ENCODE measurements at places on chromosomes 3 and 15.
A peak's percentile ranks its signal among the peaks of the same experiment; 100 is the strongest.

DNA sequence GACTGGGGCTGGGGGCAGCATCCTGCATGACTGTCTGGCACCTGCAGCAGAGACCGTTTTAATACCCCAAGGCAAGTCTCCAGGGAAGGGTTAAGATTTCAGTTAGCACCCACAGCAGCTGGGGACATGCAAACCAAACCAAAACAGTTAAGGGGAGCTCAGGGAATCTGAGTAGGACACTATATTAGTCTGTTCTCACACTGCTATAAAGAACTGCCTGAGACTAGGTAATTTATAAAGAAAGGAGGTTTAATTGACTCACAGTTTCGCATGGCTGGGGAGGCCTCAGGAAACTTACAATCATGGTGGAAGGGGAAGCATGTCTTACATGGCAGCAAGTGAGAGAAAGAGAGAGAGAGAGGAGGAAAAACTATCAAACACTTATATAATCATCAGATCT, 25.3 kb downstream of the GALNT15 start:
- DNase-seq: no peak

- no peak for DNase-seq
Observed at GRCh38 chr3:196883361-196883760, 15.6 kb downstream of the SENP5 start.

DNA sequence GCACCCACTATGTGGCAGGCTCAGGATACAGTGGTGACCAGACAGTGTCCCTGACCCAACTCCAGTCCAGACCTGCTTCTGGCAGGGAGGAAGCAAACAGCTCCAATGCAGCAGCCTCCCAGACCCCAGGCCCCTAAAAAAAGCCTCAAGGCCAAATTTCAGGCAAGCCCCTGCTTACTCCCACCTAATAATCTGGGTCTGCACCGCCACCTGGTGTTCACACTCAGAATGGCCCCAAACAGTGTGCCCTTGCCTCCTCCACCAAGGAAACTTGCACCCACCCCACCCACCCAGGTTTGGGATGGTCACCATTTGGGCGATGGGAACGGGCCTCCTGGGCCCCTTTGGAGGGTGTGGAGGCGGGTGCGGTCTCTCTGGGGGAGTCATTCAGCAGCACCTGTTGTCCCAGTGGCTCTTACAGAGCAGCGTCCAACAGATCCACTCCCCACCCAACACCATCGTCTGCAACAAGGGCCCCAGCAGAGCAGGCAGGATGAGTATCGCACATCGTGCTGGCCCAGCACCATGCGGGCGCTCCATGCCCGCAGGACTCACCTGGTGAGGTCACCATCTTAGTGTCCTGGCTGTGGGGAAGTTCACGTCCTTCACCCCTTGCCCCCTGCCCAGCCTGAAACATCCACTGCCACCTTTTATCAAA, 17.3 kb downstream of the C3orf18 start:
- peak; percentile 40 for DNase-seq

GRCh38 chr3:161295325-161295724, 74.2 kb downstream of the NMD3 start:
- DNase-seq: no peak

GRCh38 chr15:100034191-100034590, 301.0 kb upstream of the LYSMD4 start:
- DNase-seq: no peak

GRCh38 chr3:7392206-7392605, 531.3 kb downstream of the GRM7 start:
- no peak for DNase-seq

- no peak for DNase-seq
Observed at GRCh38 chr3:141489203-141489602, 2.4 kb downstream of the RASA2 start.

DNA sequence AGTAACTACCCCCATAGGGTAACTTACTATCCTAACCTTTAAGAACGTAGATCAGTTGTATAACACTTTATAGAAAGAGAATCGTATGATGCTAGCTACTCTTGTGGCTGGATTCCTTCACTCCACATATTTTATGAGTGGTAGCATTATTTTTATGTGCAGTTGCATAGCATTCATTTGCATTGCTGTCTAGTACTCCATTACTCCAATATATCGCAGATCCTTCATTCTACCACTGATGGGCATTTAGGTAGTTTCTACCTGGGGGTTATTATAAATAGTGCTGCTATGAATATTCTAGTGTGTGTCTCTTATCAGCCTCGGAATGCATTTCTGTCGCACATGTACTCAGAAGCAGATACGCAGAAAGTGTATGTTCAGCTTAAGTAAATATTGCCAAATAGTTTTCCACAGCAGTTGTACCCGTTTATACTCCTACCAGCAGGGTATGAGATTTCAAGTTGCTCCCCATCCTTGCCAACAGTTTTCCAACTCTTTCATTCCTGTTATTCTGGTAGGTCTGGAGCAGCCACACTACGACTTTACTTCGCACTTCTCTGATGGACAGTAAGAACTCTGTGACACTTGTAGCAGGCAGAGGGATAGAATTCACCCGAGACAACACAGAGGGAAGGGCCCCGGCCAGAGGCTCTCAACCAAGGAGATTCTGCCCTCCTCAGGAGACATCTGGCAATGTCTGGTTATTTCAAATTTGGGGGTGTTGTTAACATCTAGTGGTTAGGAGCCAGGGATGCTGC, 9.8 kb upstream of the VGLL4 start:
- DNase-seq: no peak

DNA sequence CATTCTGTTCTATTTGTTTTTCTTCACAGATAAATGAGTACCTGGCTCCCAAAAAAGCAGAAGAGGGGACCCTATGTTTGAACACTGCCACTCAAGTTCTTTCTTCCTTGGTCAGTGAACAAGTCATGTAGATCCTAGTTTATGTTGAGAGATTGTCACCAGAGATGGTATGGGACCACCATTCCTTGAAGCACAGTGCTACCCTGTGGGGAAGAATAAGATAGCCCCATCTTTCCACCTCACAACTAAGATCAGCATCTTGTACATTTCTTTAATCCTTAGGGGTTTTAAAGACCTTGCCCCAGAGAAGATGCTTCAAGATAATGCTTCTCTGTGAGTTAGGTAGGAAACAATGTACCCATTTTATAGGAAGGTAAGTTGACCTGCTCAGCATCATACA, 233.5 kb upstream of the WNT5A start:
- DNase-seq: no peak

GRCh38 chr3:162802228-162802965, 1305.8 kb downstream of the OTOL1 start:
- DNase-seq: no peak

- no peak for DNase-seq
Observed at GRCh38 chr3:196599734-196600128, 31.3 kb downstream of the FBXO45 start.

- no peak for DNase-seq
Observed at GRCh38 chr3:57982561-57983243, 25.5 kb upstream of the FLNB start.

GRCh38 chr3:71863563-71864190, 78.7 kb upstream of the PROK2 start:
- DNase-seq: no peak

- no peak for DNase-seq
Observed at GRCh38 chr3:12299026-12299425, 10.2 kb downstream of the PPARG start.

GRCh38 chr3:187105700-187106099, 33.6 kb downstream of the RPL39L start:
- no peak for DNase-seq

DNA sequence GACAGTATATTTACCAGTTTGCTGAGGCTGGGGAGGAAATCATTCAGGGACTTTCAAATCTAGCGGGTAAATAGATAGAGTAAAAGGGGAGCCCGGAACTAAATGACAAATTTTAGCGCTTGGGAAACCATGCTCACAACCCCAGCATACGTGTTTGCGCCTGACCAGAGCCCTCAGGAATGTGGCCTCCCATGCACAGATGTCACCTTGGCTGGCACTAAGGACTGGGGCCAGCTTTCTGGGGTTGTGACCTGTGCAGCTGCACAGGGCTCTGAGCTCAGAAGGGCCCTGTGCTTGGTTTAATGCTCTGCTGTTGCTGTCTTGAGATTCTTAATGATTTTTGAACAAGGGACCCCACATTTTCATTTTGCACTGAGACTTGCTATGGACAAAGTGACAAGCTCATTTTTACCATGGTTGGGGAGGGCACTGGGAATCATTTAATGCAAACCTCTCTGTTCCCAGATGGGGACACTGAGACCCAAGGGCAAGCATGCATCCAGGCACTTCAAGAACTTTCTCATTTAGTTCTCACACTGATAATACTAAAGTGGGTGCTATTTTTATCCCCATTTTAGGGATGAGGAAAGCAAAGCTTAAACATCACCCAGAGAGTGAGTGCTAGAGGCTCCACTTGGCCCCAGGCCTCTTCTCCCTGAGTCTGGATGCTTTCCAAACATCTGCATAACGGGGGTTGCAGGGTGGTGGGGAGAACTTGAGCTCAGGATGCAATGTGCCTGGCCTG, 44.1 kb upstream of the FAM107A start:
- DNase-seq: no peak

GRCh38 chr3:150509780-150510179, 36.5 kb downstream of the SERP1 start:
- DNase-seq: no peak

DNA sequence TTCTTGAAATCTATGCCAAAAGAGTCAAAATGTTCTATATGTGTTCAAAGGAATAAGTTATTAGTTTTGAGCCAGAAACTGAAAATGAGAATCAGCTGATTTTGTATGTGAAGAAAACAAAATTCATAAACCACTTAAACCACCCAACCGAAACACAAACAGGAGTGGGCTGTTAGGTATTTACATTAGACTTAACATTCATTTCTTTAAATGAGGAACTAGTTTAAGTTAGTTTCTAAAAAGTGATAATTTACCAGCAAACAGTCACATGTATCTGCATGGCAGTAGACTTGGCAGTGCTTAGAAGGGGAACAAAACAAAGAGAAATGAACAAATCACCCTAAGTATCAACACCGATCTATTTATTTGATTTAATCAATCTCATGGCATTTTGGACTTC, 128.0 kb downstream of the GMNC start:
- DNase-seq: no peak

- no peak for DNase-seq
Observed at GRCh38 chr3:77325280-77325679, 285.4 kb downstream of the ROBO2 start.

DNA sequence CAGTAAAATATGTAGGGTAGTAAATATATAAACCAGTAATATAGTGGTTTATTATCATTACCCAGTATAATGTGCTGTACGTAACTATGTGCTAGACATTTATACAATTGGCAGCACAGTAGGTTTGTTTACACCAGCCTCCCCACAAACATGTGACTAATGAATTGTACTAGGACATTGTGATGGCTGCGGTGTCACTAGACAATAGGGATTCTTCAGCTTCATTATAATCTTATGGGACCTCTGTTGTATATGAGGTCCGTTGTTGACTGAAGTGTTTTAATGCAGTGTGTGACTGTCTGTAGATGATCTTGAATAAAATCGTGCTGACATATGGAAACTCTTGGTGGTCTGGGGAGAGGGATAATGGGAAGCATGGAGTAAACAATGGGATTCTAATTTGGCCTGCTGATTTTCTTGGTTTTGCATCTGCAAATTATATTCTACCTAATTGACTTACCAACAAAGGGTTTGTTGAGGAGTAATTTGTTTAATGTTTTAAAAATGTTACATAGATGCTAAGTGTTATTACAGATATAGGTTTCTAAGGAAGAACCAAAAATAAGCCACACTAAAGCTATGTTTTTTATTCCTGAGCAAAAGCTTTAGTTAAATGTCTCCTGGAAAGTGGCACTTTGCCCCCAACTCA, 496.5 kb upstream of the TBL1XR1 start:
- DNase-seq: no peak

DNA sequence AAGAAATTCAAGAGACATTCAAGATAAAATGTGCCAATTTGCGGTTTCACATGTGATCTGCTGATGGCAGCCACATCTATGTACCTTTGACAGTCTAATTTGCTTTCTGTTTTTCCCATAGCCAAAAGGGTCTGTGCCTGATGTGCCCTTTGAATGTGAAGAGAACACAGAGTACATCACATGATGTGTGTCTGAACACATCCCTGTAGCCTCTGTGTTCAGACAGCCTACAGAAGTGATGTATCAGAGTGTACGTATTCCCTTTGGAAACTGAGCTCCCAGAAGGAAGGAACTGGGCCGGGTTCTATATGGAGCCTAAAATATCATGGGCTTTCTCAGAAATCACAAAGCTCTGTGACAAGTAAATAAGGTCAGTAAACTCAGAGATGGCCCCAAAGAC, 52.4 kb downstream of the BOC start:
- DNase-seq: no peak

DNA sequence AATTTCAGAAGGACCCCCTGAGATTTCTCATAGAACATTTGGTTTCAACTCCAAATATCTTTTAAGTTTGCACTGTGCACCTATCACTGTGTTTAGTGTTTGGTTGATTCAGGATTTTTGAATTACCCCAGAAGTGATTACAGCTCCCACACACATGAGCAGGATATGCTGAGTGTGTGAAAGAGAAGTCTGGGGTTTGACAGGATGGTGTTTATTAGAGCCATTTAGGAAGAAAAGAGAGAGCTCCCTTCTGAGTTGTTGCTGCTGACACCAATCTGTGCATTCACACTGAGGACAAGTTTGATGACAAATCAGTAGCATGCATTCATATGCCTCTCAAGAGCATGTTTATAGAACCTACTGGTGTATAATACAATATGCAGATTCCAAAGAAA, 118.1 kb downstream of the RPL22L1 start:
- no peak for DNase-seq

- no peak for DNase-seq
Observed at GRCh38 chr3:40858364-40859115, 333.8 kb downstream of the ZNF621 start.

GRCh38 chr15:77691607-77692006, 58.9 kb upstream of the LINGO1 start:
- DNase-seq: no peak

DNA sequence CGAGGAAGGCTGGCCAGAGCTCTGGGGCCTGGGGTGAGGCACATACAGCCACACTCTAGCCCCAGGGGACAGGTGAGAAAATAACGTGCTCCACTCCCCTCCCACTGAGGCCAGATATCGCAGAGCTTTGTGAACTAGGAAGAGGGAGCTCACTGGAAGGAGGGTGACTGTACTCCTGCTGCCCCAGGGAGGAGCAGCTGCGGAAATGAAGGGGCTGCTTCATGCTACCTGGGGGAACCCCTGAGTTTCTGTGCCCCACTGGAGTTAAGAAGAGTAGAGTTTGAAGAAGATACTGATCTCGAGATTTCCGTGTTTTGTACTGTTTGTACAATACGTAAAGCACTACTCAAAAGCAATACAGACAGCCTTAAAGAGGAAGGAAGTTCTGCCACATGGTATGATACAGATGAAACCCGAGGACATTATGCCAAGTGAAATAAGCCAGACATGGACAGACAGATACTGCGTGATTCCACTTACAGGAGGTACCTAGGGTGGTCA, 44.6 kb downstream of the CMTM6 start:
- peak; percentile 11 for DNase-seq

DNA sequence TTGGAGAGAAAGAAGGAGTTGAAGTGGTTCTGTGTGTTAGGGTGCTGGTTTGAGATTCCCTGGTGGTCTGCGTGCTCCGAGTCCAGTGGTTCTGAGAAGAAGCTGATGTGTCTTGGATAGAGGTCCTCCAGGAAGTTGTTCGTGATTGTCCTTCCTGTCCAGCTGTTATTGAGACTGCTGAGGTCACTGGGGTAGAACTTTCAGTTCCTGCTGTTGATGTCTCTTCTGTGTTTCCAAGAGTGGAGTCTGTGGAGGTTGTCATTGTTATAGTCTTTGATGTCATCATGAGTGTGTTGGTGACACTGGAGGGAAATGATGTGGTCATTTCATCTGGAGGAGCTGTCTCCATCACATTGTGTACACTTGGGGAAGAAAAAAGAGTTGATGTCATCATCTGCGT, 20.8 kb downstream of the MUC4 start:
- DNase-seq: no peak

Data from activated CD4-positive, CD25-positive, alpha-beta regulatory T cell (primary cell).